ENCODE measurements at places on chromosomes 11 and 22. TPM values are rescaled to one million over a fixed set of nuclear protein-coding genes. Genes with fewer than 3 reads are reported as not detected.

The OR52I2 gene
- not detected for total RNA-seq

The OR4C12 gene
- not detected for total RNA-seq

The ANGPTL5 gene
- not detected for total RNA-seq

The SHISAL1 gene
- total RNA-seq, result 3.9 TPM

The CASP4 gene
- 188 TPM for total RNA-seq
